ENCODE measurements at places on chromosomes 3 and 15.

GRCh38 chr3:40713306-40713705 is 188.5 kb downstream of the ZNF621 start:
- DNase-seq: no peak

GRCh38 chr3:39810647-39811161 is 1.3 kb downstream of the MYRIP start:
- no peak for DNase-seq

- no peak for DNase-seq
Observed at GRCh38 chr3:188187053-188187452, 33.1 kb downstream of the LPP start.

DNA sequence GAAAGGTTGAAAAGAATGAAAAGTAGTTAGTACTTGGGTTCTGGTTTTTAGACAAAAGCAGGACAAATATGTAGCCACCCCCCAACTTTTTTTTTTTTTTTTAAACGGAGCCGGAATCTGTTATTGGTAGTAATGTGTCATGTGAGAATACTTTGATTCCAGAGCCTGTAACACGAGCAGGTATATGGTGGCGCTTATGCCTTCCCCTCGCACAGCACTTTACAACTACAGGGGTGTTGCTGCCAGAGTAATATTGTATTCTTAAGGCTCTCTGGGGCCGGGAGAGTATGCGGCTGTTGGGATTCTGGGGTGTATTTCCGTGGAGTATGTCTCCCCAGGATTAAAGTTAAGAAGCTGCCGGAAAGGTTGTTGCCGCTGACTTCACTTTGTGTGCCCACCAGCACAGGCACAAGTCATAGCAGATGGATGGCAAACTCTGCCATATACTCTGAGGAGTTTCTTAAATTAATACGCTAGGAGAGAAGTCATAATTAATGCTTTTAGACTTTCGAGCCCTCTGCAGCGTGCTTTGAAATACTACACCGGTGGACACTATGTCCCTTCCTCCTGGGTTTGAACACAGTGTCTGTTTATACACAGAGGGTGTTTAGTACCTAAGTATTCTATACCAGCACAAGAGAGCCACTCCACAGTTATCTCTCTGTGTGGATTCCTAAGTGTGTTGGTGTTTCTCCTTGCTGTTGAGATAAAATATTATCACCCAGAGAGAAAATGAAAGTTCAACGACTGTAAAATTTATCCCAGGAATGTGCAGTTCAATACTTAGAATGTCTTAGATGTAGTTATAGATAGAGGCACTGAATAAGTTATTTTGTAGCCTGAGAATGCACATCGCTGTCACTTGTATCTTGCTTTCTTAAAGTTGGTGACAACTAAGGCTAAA is 1.4 kb downstream of the MBNL1 start:
- DNase-seq: no peak

GRCh38 chr3:124089214-124089613 is 97.3 kb upstream of the ROPN1 start:
- DNase-seq: no peak

DNA sequence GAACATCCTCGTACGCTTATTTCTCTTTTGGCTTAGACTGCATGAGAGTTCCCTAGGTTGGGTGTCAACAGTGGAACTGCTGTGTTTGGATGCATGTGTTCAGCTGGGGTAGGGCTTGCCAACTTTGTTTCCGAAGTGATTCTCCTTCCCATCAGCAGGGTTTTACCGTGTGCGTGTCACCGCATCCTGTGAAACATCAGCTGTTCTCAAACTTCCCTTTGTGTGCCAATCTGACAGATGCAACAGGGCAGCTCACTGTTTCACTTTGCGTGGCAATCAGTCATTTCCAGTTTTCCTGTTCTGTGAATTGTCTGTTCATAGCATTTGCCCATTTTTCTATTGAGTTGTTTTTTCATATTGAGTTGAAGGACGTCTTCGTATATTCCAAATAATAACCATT is 218.8 kb downstream of the VPS13C start:
- DNase-seq: no peak

DNA sequence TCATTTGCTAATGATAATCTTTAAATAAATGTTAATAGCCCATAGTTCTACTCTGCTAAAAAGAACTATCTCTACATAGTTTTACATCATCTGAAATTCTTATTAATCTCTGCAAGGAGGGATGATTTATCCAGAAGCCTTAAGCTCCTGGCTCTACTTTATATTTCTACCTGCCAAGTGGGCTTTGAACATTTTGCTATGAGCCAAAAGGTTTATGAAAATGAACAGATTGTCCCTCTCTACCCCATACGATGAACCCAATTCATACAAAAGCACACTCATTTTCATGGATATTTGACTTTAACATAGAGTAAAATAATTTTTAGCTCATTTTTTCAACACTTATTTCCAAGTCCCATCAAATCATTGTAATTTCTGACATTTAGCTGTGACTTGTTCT is 611.0 kb downstream of the NSUN3 start:
- DNase-seq: no peak

Measured in NCI-H1417 treated with DMSO at 0.1 percent for 48 hours (cell line).